ENCODE measurements at places on chromosomes 3 and 15. TPM values are rescaled to one million over a fixed set of nuclear protein-coding genes. Genes with fewer than 3 reads are reported as not detected.

GRCh38 chr15:40932649-40933516, 3.7 kb downstream of the DLL4 start:
- no peak for DNase-seq

- DNase-seq = peak; percentile 67
Observed at GRCh38 chr3:141659821-141660613, 78.1 kb upstream of the RNF7 start.

- no peak for DNase-seq
Observed at GRCh38 chr3:189851682-189852081, 220.5 kb downstream of the TP63 start.

- no peak for DNase-seq
Observed at GRCh38 chr3:72346526-72346926, 501.7 kb downstream of the SHQ1 start.

DNA sequence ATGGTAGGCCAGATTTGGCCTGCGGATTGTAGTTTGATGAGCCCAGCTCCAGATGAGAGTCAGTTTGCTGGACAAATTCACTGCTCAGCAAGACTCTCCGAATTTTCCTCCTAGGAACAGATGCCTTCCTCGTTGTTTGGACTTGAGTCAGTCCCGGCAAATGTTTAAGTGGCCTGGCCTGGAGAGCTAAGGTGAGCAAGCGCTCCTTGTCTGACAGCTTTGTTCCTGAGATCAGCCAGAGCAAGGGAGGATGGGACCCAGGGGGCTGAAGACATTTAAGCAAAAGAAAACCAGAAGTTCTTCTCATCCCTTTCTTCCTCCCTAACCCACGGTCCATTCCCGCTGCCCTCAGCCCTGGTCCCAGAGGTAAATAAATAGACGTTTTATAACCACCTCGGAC, 40.3 kb downstream of the POLR2M start:
- DNase-seq = no peak

DNA sequence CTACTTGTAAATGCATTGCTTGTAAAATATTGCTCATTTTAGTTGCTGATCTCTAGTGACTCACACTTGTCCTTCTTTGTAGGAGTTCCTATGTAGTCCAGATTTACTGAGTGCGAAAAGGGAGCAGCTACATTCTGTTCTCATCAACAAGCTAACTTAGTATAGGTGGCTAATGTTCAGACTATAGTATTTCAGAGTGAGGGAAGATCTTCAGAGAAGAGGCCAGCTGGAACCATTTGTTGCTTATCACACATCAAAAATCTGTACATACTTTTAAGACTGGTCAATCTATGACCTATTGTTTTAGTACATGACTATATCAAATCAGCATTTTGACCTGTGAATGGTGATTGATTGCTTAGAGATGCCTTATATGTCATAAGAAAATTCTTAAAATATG, 71.3 kb upstream of the THSD4 start:
- DNase-seq = no peak

Gene C2CD4A
- 5.3 TPM for total RNA-seq

GRCh38 chr3:137766876-137767537, 2.9 kb downstream of the SOX14 start:
- peak; percentile 15 for DNase-seq

DNA sequence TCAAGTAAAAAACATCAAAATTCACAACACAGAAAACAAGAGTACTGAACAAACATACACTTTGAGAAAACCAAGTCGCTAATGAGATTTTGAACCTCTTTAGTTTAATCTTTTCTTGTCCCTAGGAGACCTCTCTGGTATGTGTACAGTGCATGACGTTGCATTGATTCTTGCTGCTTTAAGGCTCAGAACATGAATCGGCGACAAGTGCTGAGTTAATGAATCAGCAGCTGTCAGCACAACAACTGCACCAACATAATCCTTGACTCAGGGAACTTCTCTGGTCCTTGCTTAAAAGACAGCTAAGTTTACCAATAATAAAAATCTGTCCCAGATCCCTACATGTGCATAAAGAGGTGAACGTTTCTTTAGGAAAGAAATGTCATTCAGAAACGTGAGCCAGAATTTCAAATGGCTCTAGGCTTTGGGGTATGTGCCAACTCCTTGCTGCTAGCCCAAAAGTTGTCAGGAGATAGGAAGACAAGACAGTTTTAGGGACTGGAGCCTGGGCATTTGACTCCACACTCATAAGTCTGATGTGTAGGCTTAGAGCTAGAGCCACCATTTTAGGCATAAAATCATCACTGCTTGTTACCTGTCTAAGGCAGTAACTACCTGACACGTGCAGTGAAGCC, 86.9 kb downstream of the IL5RA start:
- DNase-seq = no peak

Gene TMEM266
- total RNA-seq = 0.72 TPM

- DNase-seq = peak; percentile 85
Observed at GRCh38 chr3:17136136-17136721, 251.5 kb downstream of the PLCL2 start.

- DNase-seq = no peak
Observed at GRCh38 chr3:160860346-160860745, 104.3 kb downstream of the PPM1L start.

- no peak for DNase-seq
Observed at GRCh38 chr15:64930778-64931371, 19.2 kb downstream of the ANKDD1A start.

GRCh38 chr15:42804739-42805138, 67.8 kb upstream of the CDAN1 start:
- DNase-seq = no peak

GRCh38 chr3:39021465-39022285, 30.1 kb downstream of the SCN11A start:
- no peak for DNase-seq

Gene RASL12
- total RNA-seq = 7.6 TPM

- no peak for DNase-seq
Observed at GRCh38 chr15:94875550-94875949, 644.2 kb downstream of the MCTP2 start.

- no peak for DNase-seq
Observed at GRCh38 chr3:87468938-87469337, 192.6 kb upstream of the POU1F1 start.

Gene MCTP2
- 21.1 TPM for total RNA-seq
